AG09309 (cell line): ENCODE measurements at places on chromosomes 2 and 18.

DNA sequence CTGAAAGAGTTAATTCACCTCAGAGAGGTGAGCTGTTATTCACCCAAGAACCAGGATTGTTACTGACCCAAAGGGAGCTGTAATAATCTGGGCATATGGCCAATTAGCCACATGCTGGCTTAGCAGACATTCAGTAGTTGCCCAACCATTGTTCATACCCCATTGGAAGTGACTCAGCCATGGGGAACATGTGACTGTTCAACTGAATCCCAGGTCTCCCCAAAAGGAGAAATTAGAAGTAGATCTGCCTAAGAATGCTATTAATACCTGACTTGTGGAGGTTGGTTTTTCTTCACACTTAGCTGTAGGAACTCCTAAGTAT, 272.6 kb upstream of the UBE2E3 start:
- peak; percentile 80 for DNase-seq

GRCh38 chr2:66252109-66252508, 182.8 kb upstream of the MEIS1 start:
- DNase-seq: no peak

DNA sequence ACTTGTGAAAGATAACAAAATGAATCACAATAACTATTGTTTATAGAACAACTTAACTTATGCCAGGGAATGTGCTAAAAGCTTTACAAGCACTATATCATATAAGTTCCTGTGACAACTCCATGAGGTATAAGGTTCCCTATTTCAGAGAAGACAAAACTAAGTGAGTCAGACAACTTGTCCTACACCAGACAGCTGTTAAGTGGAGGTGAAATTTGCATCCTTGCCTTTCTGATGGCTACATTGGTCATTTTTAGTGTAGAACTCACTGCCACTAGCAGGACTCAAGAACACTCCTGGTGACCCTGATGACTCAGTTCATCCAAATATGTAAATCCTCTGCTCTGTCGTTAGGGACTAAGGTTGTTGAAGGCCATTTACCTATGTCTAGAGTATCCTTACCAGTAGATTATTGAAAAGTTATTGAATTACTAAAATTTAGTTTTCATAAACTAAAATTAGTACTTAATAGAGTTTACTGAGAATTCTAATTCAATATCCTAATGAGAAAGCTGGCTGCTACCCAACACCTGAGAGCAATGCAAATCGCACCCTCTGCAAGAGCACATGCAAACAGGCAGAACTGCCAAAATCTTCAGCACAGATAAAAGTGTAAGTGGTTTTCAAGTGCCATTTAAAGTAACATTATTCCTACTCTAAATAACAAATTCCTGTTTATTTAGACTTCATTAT, 636.2 kb downstream of the NRXN1 start:
- DNase-seq: no peak

DNA sequence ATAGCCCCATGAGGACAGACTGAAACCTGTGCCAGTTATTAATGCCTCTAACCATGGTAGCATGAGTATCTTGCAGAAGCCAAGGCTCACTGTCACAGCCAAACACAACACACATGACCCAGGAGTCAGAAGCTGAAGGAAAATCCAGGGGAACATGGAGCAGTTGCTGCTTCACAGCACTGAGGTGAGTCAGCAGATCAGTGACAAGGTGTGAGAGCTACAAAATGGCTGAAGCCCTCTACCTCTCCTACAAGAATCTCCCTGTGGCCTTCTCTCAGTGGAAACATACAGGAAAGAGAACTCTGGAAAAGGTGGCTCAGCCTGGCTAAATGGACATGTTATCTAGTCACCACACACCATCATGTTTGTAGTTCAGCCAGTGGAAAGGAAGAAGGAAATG, 93.5 kb downstream of the NAB1 start:
- DNase-seq: no peak

- no peak for DNase-seq
Measured at GRCh38 chr18:48725562-48725961, 186.7 kb downstream of the CTIF start.
